ENCODE measurements at places on chromosomes 13 and 19.

DNA sequence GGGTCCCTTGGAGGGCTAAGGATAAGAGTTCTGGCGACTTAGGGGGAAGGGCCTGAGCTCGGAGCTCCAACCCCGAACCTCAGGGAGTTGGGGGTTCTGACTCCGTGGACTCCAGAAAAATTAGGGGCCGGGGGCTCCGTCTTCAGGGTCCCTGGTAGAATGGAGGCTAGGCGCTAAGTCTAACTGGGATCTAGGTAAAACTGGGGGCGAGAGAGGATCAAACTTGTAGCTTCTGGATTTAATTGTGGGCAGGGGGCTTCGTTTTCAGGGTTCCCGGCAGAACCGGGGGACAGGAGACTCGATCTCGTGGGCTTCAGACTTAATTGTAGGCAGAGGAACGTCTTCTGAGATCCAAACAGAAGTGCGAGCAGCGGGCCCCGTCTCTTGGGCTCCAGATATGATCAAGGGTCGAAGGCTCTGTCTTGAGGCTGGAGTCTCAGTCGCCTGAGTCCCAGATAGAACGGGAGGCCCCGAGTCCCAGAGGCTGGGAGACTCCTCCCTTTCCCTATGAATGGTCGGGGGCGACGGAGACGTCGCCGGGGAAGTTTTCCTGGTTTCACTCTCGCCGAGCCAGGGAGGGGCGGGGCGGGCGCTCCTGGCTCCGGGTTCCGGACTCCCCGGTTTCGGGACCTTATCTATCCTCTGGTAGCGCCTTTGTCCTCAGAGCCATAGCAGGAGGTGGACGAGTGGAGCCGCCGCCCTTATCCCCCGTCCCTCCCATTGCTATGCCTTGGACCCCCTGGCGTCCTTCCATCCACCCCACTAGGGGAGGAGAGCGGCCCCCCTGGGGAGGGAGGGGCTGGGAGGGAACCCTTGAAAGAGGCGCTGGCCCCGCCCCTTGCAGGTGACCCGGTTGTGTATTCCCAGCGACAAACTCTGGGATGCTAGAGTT, 1.3 kb downstream of the NECTIN2 start:
- no peaks in the 10 kb centered on the region for H3K36me3 ChIP-seq
- H3K4me1 ChIP-seq: peaks cover 21% of the 10 kb centered on the region
- peak overlapping the region; percentile 45 for H3K27ac ChIP-seq
- DNase-seq: no peak

DNA sequence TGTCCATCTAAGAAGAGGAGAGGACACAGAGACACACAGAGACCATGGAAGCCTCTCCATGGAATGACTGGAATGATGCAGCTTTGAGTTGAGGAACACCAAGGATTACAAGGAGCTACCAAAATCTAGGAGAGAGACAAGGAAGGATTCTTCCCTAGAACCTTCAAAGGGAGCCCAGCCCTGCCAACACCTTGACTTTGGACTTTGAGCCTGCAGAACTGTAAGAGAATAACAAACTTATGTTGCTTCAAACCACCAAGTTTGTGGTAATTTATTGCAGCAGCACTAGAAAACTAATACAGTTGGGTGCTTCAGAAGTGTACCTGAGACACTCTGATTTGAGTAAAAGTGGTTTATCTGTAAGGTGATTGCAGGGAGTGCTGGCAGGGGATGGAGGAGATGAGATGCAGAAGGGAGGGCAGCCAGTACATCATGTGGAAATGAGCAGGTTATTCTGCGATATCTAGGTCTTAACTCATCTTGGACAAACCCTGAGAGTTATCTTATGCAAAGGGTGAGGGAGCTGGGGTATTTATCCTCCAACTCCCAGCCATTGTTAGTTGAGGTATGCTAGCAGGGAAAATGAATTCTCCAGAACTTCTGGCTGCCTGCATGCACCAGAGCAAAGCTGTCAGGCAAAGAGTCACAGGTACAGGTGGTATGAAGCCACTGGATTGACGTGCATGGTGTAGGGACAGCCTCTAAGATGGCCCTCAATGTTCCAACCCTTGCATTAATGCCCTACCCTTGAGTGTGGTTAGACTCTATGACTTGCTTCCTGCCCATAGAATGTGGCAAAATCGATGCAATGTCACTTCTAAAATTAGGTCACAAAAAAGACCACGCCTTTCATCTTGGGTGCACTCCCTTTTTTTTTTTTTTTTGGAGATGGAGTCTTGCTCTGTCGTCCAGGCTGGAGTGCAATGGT, 31.3 kb upstream of the ADGRL1 start:
- DNase-seq: no peak
- H3K27me3 ChIP-seq: peaks cover 3% of the 10 kb centered on the region
- H3K4me1 ChIP-seq: no peaks in the 10 kb centered on the region
- H3K36me3 ChIP-seq: no peaks in the 10 kb centered on the region

DNA sequence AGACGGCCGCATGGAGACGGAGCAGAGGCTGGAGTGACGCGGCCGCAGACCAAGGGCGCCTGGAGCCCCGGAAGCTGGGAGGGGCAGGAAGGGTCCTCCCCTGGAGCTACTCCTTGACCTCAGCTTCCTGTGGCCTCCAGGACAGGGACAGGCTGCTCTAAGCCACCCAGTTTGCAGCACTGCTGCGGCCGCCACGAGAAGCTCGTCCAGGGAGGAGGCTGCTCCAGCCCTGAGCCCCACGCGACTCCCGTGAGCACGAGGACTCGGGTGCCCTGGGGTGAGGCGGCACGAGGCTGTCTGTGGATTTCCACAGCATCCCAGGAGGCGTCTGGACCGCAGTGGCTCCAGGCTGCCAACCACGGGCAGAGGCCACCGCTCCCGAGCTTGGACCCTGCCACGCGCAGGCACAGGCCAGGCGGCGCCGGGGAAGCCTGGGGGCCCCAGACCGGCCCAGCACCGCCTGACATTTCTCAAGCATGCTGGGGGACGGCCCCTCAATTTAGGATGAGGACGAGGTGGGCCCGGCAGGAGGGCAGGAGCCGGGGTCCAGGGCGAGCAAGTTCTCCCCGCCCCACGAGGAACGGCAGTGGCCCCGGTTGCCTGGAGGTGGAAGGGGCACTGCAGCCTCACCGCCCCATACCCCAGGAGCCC, 10.7 kb downstream of the SBNO2 start:
- H3K4me3 ChIP-seq: no peak overlapping the region
- H3K27ac ChIP-seq: no peak overlapping the region
- H3K27me3 ChIP-seq: no peaks in the 10 kb centered on the region
- peaks cover 6% of the 10 kb centered on the region for H3K36me3 ChIP-seq

- peak overlapping the region; percentile 15 for H3K4me3 ChIP-seq
- peak overlapping the region; percentile 23 for H3K27ac ChIP-seq
- no peak for DNase-seq
Measured at GRCh38 chr13:113162783-113163685, 4.6 kb downstream of the PROZ start.

DNA sequence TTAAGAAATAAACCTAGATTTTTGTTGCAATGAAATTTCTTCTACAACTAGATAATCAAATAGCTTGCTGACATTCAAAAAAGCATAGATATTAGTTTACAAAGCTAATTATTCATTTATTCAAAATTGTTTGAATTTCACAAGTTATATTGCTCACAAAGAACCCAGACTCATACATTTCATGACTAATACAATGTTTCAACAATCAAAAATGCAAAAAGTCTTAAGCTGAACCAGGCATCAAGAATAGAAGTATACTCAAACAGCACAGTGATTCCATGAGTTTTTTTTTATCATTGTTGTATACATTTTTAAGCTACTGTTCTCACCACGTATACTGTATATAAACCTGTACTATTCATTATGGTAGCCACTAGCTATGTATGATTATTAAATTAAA, 51.0 kb downstream of the DIAPH3 start:
- peaks cover 38% of the 10 kb centered on the region for H3K36me3 ChIP-seq
- H3K4me3 ChIP-seq: no peak overlapping the region
- H3K4me1 ChIP-seq: no peaks in the 10 kb centered on the region
- no peak overlapping the region for H3K27ac ChIP-seq

- H3K27ac ChIP-seq: no peak overlapping the region
- no peak overlapping the region for H3K4me3 ChIP-seq
- DNase-seq: no peak
- H3K4me1 ChIP-seq: no peaks in the 10 kb centered on the region
- H3K27me3 ChIP-seq: no peaks in the 10 kb centered on the region
Measured at GRCh38 chr19:13689085-13689484, 75.2 kb upstream of the MRI1 start.

DNA sequence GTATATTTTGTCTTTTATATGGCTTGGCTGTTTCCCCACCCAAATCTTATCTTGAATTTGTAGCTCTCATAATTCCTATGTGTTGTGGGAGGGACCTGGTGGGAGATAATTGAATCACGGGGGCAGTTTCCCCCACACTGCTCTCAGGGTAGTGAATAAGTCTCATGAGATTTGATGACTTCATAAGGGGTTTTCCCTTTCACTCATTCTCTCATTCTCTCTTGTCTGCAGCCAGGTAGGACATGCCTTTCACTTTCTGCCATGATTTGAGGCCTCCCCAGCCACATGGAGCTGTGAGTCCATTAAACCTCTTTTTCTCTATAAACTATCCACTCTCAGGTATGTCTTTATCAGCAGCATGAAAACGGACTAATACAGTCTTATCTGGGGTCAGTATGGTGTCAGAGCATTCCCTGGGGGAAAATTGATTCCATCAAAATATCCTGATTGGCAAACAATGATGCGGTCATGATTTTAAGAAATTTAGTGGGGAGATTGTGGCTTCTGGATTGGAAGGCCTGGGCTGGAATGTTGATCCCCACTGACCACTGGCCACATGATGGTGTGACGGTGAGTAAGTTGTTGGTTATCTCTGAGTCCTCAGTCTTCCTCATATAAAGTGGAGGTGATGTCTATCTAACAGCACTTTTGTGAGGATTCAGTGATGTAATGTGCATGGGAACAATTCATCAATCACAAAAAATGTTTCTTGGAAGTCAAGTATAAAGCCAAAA, 27.5 kb upstream of the ANKRD10 start:
- H3K4me1 ChIP-seq: peaks cover 56% of the 10 kb centered on the region
- H3K27me3 ChIP-seq: no peaks in the 10 kb centered on the region
- peak overlapping the region; percentile 85 for H3K27ac ChIP-seq
- H3K4me3 ChIP-seq: peak overlapping the region; percentile 64

GRCh38 chr13:51772781-51773180, 31.2 kb downstream of the DHRS12 start:
- no peak for DNase-seq
- no peaks in the 10 kb centered on the region for H3K4me1 ChIP-seq
- H3K27ac ChIP-seq: no peak overlapping the region
- H3K27me3 ChIP-seq: no peaks in the 10 kb centered on the region
- H3K36me3 ChIP-seq: no peaks in the 10 kb centered on the region

- H3K36me3 ChIP-seq: no peaks in the 10 kb centered on the region
- no peak overlapping the region for H3K4me3 ChIP-seq
- no peak overlapping the region for H3K27ac ChIP-seq
- DNase-seq: no peak
Measured at GRCh38 chr13:111373486-111373885, 53.0 kb downstream of the TEX29 start.

Data from activated T-helper 1 cell treated with anti-CD3 and anti-CD28 coated beads, Interleukin-12 subunit alpha, Interleukin-12 subunit beta, Interleukin-2, Interleukin-4 antibody, amounts not matched to agents 30 ng/mL and 10 ng/mL and 1 ng/mL, durations not matched to agents 14 hours and 24 hours and 36 hours (primary cell).